ENCODE measurements at places on chromosomes 1 and 21.
A peak's percentile ranks its signal among the peaks of the same experiment; 100 is the strongest.

DNA sequence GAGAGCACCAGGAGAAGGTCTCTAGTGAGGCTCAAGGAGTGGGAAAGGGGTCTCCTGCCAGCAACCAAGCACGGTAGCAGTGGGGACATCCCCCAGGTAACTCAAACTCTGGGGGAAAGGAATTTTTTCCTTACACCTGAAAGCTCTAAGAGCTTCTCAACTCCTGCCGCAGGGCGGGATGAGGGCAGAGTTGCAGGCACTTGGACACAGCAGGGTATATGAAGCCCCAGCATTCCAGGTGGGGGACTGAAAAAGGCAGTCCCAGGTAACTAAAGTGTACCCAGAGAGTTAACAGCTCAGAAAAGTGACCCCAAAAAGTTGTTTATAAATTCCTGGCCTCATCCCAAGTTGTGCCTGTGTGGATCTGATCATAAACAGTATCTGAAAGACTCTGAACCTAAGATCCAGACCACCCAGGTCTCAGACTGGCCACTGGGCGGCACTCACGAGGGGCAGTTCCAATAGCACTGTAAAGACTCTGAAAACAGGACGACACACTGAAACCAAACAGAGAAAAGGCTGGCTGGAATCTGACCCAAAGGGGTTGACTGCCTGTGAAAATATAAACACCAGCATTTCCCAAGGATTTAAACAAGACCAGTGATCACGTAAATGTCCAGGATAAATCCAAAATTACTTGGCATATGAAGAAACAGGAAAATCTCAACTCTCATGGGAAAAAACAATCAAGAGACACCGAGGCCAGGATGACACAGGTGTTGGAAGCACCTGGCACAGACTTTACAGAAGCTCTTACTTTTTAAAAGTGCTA, 47.5 kb downstream of the HSF2BP start:
- H3K36me3 ChIP-seq, result no peaks in the 10 kb centered on the region
- DNase-seq, result no peak
- no peak overlapping the region for H3K4me3 ChIP-seq
- H3K4me1 ChIP-seq, result no peaks in the 10 kb centered on the region
- no peak overlapping the region for H3K27ac ChIP-seq

DNA sequence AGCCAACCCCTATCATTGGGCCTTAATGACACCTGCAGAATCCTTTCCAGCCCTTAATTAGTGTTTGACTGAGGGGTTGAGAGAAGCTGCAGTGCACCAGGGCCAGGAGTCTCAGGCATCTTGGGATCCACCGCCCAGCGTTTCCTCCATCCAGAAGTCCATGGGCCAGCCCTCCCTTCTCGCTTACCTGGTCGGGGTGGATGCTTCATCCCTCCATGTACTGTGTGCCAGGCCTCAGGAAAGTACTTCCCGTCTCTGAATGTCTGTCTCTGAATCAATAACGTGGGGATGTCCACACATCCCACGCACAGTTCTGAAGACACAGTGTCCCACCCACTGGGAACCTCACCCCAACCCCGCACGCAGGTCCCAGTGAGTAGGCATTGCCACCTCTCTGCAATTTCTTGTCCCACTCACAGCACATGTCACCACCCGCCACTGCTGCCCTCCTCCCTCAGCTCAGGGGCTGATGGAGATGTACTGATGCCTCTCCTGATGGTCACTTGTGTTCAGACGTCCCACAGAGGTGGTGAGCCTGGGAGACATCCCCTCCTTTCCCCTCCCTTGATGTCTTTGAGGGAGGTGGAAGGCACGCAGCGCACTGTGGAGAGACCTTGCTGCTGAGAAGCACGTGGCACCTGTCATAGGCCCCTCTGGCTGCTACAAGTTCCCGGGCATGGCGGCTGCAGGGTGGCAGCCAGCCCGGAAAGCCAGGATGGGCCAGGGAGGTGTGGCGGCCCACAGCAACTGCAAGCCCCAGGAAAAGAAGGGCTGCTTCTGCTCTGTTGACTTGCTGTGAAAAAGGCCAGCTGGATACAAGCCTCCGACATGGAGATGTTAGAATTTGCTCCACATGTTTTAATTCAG, 29.4 kb upstream of the PRSS38 start:
- peaks cover 13% of the 10 kb centered on the region for H3K4me1 ChIP-seq
- H3K27me3 ChIP-seq, result peaks cover 8% of the 10 kb centered on the region
- H3K27ac ChIP-seq, result no peak overlapping the region
- no peak for DNase-seq

- H3K36me3 ChIP-seq, result peaks cover 24% of the 10 kb centered on the region
- H3K27ac ChIP-seq, result peak overlapping the region; percentile 93
- H3K27me3 ChIP-seq, result no peaks in the 10 kb centered on the region
- DNase-seq, result no peak
- H3K4me1 ChIP-seq, result peaks cover 53% of the 10 kb centered on the region
- peak overlapping the region; percentile 94 for H3K4me3 ChIP-seq
Measured at GRCh38 chr1:154181944-154182343, 10.0 kb downstream of the TPM3 start.

DNA sequence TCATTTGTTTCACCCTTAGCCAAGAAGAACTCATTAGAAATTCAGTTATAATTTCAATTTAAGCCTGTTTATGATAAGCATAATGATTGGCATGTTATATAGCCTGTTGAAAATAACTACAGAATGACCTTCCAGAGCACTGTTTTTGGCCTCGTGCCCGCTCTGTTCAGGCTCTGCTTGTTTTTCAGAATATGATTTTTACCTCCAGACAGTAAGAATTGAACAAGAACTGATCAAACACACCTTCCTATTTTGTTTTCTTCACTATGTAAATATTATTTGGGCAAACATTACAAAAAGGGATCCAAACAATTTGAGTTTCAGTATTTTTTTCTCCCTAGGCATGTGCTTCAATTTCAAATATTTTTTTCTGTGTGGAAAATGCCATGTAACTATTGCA, 48.1 kb upstream of the ANGPTL1 start:
- H3K4me1 ChIP-seq, result no peaks in the 10 kb centered on the region
- no peak for DNase-seq
- peaks cover 5% of the 10 kb centered on the region for H3K36me3 ChIP-seq
- H3K4me3 ChIP-seq, result no peak overlapping the region

GRCh38 chr1:212691561-212692071, 8.0 kb downstream of the BATF3 start:
- H3K27ac ChIP-seq, result no peak overlapping the region
- no peak overlapping the region for H3K4me3 ChIP-seq
- no peaks in the 10 kb centered on the region for H3K36me3 ChIP-seq
- H3K27me3 ChIP-seq, result peaks cover 14% of the 10 kb centered on the region
- H3K4me1 ChIP-seq, result no peaks in the 10 kb centered on the region

GRCh38 chr1:230976825-230977747, 1.6 kb downstream of the TTC13 start:
- H3K27me3 ChIP-seq, result no peaks in the 10 kb centered on the region
- peak overlapping the region; percentile 74 for H3K27ac ChIP-seq
- peak; percentile 35 for DNase-seq
- peaks cover 20% of the 10 kb centered on the region for H3K36me3 ChIP-seq

All from thymus (tissue), 14 donors.